ENCODE measurements at places on chromosomes 3 and 15.

- DNase-seq: no peak
These were observed 85.7 kb downstream of the FNDC3B start for GRCh38 chr3:172125053-172125452.

GRCh38 chr3:124263168-124263567 lies 271.2 kb upstream of the ROPN1 start:
- no peak for DNase-seq

GRCh38 chr3:118526758-118527513 lies 507.7 kb downstream of the IGSF11 start:
- no peak for DNase-seq

GRCh38 chr15:93929375-93930094 lies 301.8 kb upstream of the MCTP2 start:
- DNase-seq: no peak

DNA sequence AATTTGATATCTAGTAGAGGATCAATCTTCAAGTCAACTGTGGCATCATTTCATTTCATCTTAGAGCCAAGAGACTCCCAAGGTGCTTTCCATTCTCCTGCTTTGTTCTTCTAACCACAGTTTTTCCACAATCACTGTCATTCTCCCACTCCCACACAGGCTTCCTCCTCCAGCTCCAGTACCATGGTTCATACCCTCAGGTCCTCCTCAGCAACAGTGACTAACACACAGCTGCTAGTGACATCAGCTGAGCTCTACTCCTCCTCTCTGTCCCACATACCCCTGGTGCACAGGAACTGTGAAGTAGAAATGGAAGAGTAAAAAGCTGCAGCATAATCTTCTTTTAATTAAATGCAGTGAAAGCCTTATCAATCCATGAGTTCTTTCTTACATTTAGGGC lies 200.2 kb upstream of the DPH6 start:
- no peak for DNase-seq

- DNase-seq: no peak
These were observed 38.4 kb upstream of the GOLGA8J start for GRCh38 chr15:30044377-30044776.

DNA sequence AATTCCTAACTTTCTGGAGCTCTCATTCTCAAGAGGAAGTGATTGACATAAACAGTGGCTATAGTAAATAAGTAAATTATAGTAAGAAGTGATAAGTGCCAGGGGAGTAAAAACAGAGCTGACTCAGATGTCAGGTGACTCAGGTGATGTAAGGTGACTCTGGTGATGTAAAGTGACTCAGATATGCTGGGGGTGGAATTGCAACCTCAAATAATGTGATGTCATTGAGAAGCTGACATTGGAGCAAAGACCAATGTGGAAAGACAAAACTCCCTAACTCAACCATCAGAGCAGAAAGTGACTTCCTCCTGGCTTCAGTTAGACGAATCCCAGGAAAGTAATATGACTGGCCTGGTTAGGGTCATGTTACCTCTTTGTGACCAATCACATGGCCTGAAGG lies 144.2 kb upstream of the SNTN start:
- no peak for DNase-seq

DNA sequence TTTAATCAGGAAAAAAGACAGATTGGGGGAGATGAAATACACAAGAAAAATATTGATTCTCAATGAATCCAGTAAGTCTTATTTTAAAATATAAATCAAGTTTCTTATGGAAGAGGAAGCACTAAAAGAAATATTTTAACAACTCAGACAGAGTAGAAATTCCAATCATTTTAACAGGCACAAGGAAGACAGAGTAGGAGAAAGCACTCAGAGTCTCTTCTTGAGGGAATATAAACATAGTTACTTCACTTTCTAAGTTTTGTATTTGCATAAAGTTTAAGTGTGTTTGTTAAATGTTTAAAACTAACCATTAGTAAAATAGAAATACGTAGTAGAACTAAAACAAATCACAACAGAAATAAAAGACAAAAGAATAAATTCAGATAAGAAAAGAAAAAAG lies 24.5 kb upstream of the RTP4 start:
- no peak for DNase-seq

DNA sequence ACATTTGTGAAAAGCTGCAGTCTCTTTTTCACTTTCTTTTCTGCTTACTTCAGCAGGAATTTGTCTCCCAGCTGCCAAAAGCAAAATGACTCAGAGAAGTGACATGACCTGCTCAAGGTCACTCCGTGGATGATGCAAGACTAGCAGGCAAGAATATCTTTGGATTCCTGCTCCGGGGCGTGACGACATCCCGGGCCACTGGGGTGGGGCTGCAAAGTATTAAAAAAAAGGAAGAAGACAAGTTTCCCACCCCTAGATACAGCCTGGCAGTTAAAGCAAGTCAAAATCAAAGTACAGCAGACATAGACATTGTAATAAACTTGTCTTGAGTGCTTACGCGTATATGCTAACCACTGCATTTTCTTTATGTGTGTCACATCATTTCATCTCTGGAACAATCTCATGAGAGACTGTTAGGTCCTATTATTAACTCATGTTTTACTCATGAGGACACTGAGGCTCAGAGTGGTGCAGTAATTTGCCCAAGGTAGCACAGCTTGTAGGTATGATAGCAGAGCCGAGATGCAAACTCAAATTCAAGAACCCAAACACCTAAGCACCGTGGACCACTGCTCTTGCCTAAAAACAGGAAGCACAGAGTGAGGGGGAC lies 485.2 kb upstream of the PROK2 start:
- DNase-seq: peak; percentile 71

GRCh38 chr3:74602471-74602870 lies 12.0 kb downstream of the CNTN3 start:
- DNase-seq: no peak

GRCh38 chr3:47646362-47646761 lies 67.7 kb upstream of the CSPG5 start:
- no peak for DNase-seq

GRCh38 chr15:98604983-98605382 lies 43.4 kb upstream of the IGF1R start:
- peak; percentile 94 for DNase-seq

DNA sequence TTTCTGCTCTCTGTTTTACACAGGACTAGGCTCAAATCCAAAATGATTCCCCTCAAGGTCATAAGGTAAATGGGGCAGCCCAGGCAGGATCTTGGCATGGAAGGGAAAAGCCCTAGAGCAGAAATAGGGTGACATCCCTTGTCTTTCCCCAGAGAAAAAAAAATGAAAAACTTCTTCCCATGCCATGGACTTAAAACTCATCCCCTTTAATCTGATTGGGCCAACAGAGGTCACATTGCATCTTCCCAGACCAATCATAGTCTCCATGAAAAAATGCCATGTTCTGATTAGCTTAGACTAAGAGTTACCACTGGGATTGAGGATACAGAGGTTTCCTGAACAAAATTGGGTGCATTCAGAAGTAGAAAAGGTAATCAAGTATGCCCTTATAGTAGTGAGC lies 241.3 kb upstream of the LRTM1 start:
- DNase-seq: no peak

DNA sequence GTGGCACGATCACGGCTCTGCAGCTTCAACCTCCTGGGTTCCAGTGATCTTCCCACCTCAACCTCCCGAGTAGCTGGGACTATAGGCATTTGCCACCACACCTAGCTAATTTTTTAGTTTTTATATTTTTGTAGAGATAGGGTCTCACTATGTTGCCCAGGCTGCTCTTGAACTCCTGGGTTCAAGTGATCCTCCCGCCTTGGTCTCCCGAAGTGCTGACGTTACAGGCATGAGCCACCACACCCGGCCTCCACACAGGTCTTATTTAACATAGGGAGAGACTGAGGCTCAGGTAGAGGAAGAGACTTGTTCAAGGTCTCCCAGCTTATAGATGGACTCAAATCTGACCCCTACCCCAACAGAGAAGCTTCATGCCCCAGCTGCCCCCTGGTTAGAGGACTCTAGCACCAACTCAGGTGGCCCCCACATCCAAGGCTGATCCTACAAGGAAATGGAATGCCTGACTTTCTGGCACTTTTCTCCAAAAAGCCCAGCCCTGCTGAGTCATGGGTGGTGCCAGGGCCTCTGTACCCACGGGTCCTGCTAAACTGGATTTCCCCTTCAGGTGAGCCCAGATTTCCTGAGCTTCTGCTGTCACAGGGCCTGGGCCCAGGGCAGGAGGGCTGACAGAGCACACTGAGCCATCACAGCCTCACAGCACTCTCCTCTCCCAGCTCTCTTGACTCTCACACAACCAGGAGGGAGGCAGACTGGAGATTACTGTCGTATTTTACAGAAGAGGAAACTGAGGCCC lies 5.6 kb downstream of the TMEM40 start:
- no peak for DNase-seq

GRCh38 chr3:80244390-80244789 lies 476.6 kb upstream of the ROBO1 start:
- DNase-seq: no peak

DNA sequence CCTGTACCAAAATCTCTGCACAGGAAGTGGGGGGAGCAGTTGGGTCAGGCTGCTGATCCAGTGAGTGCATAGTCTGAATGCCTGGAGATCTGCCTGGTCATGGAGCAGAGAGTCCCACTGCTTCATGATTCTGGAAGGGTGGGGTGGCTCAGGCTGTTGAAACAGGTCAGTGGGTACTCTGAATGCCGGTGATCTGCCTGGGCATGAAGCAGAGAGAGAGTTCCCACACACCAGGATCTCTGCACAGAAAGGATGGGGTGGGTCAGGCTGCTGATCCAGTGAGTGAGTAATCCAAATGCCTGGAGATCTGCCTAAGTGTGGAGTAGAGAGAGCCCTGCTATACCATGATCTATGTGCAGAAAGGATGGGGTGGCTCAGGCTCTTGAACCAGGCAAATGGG lies 16.1 kb upstream of the GCSAM start:
- no peak for DNase-seq

DNA sequence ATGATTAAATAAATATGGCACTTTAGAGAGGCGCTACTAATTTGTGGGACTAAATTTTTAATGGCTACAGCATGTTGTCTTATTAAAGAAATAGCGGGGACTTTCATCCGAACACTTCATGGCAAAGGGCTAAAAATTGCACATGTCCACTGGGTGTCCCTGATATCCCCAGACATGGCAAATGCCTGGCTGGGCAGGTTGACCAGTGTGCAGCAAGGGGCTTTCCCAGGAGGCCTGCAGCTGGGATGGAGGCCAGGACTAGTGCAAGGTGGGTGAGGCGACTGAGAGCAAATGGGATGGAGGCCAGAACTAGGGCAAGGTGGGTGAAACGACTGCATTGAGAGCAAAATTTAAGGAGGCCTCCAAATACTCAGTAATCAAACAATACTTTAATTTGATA lies 167.4 kb upstream of the SMAD3 start:
- DNase-seq: no peak

DNA sequence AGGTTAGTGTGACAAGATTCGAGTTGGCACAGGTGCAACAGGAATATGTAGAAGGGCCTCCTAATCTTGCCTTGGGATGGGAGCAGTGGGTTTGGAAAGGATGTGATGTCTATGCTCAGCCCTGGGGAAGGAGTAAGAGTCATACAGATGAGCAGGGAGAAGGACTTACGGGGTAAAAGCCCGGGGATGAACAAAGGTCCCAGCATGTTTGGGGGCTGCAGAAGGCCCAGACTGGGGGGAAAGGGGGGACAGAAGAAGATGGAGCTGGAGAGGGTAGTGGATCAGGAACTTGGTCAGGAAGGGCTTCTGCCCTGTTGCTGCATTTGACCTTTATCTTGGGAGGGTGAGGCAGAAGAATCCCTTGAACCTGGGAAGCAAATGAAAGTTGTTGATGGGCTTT lies 240.1 kb upstream of the ST8SIA2 start:
- no peak for DNase-seq

DNA sequence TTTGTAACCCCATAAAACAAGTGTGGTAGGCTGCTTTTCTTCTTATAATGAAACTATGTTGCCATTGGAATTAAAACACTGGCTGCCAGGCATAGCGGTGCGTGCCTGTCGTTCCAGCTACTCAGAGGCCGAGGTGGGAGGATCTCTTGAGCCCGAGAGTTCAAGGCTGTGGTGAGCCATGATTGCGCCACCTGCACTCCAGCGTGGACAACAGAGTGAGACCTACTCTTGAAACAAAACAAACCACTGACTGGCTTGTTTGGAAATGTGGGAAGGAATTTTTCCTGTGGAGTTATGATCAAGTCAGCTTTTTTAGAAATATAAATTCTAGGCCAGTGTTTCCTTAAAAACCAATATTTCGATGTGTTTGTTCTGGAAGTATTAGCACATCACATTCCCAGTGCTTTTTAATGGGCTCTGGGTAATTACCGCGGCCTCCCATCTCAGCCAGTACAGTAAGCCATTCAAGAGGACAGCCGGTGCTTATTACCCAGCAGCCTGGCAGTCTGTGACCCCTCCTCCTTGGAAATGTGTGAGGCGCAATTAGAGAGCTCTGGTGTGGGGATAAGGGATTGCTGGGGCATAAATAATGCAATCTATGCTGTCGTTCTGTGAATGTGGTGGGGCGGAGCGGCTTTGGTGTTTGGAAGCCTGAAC lies 58.3 kb upstream of the TRAK1 start:
- no peak for DNase-seq

DNA sequence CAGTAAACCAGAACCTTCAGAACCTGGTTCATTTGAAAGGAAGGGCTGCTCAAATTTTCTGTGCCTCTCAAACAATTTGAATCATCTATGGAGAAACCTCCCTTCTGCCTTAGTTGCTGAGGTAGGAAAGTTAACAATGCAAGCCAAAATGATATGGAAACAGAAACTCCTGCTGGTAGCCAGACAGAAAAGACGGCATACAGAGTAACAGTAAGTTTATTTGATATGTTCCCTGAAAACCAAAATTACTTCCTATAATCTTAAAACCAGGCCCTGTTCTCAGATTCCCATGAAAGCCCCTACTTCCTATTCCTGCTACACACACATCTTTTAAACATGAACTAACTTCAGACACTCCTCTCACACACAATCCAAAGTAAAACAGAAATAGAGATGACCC lies 86.2 kb downstream of the TBC1D5 start:
- no peak for DNase-seq

DNA sequence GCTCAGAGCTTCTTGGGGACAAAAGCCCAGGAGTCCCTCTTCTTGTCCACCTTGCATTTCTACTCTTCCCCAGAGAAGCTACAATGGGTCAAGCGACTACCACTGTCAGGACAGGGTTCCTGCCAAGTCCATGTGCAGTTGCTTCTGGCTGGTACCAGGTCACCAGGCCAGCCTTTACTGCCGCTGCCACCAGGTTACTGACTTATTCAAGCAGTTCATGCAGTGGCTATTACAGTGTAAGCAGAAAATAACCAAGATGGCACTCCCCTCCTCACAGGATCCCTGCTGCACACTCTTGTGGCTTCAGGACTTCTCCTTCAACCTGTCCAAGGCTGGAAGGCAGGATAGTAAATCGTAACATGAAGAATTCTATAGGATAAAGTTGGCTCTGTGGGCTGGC lies 42.1 kb downstream of the CTDSPL start:
- DNase-seq: no peak

DNA sequence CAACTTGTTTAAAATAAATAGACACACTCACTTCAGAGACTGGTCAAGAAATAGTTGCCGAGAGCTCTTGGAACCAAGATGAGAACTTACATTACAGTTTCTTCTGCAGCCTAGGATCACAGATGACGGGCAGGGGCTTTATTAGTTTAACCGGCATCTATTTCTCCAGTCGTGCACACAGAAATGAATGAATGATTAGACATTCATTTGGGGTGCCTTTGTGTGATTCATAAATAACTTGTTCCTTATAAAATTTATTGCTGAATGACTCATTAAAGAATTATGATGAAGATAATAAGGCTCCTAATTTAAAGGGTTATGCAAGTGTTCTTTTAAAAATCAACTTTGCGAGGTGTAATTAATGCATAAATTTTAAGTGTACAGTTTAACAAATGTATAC lies 20.8 kb downstream of the NFKBIZ start:
- DNase-seq: no peak

Data from pancreas (tissue), 10 donors.